ENCODE measurements at places on chromosomes 3 and 15.

GRCh38 chr3:105093371-105094252 lies 273.1 kb upstream of the ALCAM start:
- DNase-seq = no peak

- no peak for DNase-seq
These were observed 39.9 kb upstream of the ADCY5 start for GRCh38 chr3:123488645-123489347.

DNA sequence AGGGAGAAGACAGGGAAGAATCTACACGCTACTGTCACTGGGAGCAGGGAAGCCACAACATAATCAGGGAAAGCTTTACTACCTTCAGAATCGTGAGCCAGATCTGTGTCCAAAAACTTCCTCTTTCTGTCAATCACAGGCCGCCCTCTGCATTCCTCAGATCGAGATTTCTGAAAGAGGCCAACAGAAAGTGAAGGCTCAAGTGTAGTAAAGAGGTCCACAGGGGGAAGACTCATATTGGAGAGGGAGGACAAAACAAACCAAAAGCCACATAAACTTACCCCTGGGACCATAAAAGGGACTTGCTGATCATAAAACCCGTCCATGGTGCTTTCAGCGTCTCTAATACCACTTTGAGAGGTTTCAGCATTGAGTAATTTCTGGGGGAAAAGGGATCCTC lies 3.3 kb downstream of the ETV5 start:
- DNase-seq = no peak

DNA sequence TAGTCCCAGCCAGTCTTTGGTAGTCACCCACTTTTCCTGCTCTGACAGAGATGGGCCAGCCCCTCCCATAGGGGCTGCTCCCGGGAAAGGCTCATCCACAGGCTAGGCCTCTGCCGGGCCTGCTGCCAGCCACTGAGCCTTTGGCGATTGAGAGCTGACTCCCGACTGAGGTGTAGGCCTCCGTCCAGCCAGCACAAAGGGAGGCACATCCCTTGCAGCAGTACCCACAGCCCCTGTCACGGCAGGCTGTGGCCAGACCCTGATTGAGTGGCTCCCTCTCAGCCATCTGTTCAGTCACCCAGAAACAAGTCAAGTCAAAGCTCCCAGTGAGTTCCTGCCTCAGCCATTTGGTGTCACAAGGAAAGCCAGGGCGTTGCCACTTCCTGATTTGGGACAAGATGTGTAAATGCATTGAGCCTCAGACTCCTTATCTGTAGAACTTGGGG lies 6.2 kb upstream of the PAK6 start:
- DNase-seq = no peak

GRCh38 chr3:74501007-74501406 lies 113.5 kb downstream of the CNTN3 start:
- DNase-seq = no peak

- no peak for DNase-seq
These were observed 132.0 kb downstream of the ECT2 start for GRCh38 chr3:172882563-172882962.

Measured in stimulated activated CD8-positive, alpha-beta memory T cell treated with anti-CD3 and anti-CD28 coated beads, Interleukin-4, amount 100 ng/mL, for 1 hour (primary cell).